ENCODE measurements at places on chromosomes 12 and 14.

- no peak for DNase-seq
Measured at GRCh38 chr14:32978691-32979255, 40.1 kb downstream of the NPAS3 start.

DNA sequence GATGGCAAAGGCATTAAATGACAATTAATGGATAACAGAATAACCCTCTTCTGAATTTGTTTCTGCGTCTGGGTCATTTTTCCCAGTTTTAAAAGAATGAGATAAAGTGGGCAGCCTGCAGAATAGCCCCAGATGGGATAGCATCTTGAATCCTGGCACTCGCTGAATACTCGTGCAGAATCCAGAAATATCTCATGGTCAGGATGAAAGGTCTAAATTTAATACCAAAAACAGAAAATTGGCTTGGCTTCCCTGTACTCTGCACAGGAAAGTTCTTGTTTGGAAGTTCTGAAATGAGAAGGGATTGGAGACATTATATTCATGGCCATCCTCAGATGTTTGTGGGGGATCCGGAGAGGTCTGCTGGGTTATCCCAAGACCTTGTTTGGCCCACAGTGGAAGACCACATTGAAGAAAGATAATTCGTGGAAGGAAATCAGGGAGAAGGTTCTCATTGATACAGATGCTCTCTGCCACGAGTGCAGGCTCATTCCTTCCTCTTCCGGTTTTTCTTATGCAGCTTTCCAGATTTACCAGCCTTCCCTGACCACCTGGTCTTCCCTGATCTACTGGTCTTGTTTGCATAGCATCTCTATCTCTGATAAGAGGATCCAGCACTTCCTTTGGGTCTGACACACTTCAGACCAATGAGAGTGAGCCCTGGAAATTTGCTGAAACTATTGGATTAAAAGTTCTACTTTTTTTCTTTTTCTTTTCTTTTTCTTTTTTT lies 6.0 kb upstream of the IFT81 start:
- peak; percentile 77 for DNase-seq

DNA sequence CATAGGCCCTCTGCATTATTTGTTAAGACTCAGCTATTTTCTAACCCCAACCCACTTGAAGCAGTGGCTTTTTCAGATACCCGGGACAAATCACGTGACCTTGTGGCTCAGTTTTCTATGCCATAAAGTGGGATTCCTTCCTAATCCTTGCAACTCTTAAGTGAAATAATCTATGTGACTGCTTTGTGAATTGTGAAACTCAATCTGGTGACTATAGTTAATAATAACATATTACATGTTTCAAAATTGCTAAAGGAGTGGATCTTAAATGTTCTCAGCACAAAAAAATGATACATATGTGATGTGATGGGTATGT lies 17.3 kb downstream of the EML1 start:
- no peak for DNase-seq

DNA sequence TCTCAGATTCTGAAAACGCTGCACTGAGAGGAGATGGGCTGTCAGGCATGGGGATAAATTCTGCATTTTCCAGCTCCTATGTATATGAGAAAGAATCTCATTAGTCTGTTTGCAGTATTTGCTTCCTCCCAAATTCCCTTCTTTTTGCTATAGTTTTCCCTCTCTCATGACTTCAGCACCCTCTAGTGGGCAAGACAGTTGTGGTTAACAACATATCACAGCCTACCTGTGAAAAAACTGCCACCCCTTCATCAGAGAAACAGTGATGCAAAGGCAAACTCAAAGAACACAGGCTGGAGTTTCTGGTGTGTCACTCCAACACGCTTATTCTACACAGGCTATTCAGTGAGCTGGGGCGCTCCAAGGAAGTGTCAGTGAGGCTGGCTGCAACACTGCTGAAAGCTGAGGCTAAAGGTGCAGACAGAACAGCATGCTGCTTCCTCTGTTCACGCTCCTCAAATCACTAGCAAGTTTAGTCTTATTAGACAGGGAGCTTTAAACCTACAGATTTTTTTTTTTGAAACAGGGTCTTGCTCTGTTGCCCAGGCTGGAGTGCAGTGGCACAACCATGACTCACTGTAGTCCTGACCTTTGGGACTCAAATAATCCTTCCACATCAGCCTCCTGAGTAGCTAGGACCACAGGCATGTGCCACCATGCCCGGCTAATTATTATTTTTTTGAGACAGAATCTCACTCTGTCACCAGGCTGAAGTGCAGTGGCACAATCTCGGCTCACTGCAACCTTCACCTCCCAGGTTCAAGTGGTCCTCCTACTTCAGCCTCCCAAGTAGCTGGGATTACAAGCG lies 19.3 kb downstream of the ZC2HC1C start:
- DNase-seq = peak; percentile 79

GRCh38 chr14:36583242-36583892 lies 953 bp upstream of the NKX2-8 start:
- DNase-seq = no peak

- DNase-seq = no peak
Measured at GRCh38 chr14:63745858-63746425, 18.1 kb upstream of the SGPP1 start.

DNA sequence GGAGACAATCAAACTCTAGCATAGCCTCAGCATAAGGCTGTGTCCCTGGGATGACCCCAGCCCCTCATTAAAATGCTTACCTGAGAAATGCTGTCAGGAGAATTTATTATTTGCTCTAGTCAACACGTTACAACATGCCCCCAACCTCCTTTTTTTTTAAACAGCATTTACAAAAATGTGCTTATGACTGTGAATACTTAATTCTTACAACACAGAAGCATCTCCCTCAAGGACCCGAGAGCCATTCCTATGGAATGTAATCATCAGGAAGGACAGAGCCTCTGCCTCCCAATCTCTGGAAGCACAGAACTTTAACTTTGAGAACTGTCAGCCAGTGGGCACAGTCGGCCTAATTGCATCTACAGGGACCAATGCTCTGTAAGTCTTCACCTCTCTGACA lies 136.6 kb upstream of the OVCH1 start:
- DNase-seq = no peak

DNA sequence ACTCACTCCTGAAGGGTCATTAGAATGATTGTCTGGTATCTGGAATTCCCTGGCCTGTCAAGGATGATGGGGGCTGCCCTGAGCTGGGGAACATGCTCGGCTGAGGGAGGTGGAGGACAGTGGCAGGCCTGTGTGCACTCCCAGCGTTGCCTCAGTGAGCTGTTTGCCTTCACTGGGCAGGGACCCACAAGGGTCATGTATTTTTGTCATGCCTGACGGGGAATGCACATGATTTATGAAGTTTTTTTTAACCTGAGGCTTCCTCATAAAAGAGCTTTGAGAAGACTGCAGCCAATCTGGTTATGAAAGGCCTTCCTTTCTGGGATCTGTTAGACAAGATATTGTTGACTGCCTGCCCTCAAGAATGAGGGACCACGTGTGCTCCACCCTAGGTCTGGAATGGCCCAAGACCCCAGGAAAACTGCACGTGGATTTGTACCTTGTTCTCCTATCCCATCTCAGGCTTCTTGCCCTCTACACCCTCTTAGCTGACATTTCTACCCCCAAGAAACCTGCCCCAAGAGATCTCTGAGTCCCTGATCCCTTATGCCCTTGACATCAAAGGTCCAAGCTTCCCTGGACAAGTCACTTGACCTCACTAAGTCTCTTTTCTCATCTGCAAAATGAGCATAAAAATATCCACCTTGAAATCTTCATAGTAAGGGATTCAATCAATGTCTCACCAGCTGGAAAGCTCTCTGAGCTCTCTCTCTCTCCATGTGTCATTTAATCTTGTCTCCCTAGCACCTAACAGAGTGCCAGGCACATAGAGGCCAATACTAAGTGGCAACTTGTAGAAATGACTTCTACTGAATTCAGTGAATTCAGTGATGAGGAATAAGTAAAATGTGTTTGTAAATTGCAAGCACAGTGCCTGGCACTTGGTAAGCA lies 24.5 kb upstream of the COL2A1 start:
- DNase-seq = no peak

DNA sequence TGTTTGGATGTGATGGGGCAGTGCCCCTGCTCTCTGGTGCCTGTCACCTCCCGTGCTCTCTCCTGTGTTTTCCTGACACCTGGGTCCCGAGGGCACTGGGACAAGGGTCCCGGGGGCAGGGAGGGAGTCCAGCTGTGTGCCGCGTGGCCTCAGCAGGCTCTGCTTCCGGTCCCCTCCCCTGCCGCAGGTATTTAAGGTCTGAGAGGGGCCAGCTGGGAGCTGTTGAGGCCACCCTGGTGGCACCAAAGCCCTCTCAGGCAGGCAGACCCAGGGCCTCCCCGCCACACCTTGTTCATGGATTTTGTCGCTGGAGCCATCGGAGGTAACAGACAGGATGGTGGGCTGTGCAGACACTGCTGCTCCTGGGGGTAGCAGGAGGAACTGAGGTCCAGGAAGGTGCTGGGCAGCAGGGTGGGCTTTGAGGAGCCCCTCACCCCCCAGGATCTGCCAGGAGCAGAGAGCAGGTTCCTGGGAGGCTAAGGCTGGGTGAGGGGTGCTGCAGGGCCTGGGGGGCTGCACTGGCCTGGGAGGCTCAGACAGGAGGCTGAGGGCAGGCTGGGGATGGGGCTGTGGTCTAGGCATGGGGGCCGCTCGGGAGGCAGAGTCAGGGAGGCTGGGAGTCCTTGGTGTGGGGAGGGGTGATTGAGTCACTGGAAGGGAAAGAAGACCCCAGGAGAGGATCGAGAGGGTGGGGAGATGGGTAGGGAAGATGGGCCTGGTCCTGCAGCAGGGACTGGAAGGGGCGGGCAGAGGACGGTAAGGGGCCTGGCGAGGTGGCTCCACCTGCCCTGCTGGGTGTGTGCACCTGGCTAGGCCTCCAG lies at the start of gene SLC25A47:
SLC25A47 (plus strand) TSS at position 219 of the 821 bp plus-strand sequence; CDS start at position 295, 76 bp downstream.
- DNase-seq = peak; percentile 19

GRCh38 chr12:19323805-19324204 lies 115.5 kb upstream of the AEBP2 start:
- DNase-seq = no peak

GRCh38 chr12:11778713-11779685 lies 129.5 kb downstream of the ETV6 start:
- no peak for DNase-seq

DNA sequence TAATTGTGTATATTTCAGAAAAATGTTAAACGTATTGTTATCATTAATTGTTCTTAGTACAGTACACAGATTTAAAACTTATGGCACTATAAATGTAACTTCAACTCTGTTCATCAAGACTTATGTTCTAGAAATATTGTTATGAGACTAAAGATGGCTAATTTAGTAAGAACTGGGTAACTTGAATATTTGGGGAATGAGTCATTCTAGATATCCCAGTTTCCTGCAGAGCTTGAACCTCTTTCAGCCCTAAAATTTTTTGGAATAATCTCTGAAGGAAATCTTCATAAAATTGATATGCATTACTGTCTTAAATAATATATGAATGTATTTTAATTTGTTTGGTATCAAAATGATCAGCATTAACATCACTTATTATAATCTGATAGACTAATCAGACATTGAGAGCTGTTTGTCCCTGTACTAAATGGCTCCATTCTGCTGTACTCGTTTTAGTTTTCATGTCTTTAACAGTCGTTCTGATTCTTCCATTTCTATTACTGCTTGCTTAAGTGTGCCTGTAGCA lies 87.1 kb downstream of the VEZT start:
- DNase-seq = no peak

DNA sequence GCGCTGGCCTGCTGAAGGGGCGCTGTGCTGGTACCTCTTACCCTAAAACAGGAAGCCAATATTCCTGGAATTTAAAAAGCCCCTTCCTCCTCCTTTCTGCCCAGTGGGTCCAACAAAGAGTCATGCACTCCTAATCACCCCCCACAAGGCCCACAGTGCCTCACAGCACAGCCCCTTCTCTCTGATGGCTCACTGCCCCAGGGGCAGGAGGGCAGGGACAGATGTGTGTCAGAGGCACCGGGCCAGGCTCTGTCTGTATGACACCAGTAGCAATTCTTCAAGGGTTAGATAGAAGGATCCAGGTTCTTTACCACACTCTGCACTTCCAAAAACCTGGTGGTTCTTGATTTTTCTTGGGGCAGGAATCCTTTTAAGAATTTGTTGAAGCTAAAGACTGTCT lies 8.9 kb downstream of the MYH6 start:
- DNase-seq = peak; percentile 32

- DNase-seq = no peak
Measured at GRCh38 chr12:1638203-1638602, 9.2 kb downstream of the WNT5B start.
